Stimulated activated CD4-positive, alpha-beta T cell treated with anti-CD3 and anti-CD28 coated beads, Interleukin-12 subunit alpha, Interleukin-12 subunit beta, amount 100 ng/mL, for 24 hours (primary cell): ENCODE measurements at places on chromosomes 4 and X.

DNA sequence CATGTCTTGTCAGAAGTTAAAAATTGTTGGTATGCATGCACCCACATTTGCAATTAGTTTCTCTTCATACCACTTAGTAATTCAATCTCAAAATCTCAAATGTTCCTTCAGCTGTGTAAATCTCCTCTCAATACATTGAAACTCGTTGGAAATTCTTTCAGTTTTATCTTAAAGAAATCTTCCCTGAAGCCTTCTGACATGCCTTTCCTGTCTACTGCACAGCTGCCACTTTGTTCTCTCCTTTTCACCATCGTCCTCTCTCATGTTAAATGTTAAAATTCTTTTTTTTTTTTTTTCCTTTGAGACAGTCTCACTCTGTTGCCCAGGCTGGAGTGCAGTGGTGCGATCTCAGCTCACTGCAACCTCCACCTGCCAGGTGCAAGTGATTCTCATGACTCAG is 30.9 kb downstream of the MCUB start:
- no peak for DNase-seq

- DNase-seq: no peak
Observed at GRCh38 chr4:60500810-60501209, 699.3 kb upstream of the ADGRL3 start.

DNA sequence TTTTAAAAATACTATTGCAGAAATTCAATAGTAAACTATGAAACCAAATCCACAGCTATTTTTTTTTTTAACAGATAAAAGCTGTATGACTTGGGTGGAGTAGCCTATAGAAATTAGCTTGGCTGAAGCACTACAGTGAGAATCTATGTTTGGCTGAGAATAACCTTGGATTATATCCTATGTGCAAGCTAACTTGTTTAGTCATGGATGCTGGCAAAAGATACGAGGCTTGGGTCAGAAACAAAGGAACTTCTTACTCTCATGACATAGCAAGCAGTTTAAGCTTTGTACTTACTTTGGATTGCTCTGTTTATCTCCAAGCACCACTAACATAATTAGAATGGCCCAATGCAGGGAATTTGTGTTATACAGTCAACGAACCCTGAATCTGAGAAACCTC is 119.2 kb upstream of the GRID2 start:
- DNase-seq: no peak

DNA sequence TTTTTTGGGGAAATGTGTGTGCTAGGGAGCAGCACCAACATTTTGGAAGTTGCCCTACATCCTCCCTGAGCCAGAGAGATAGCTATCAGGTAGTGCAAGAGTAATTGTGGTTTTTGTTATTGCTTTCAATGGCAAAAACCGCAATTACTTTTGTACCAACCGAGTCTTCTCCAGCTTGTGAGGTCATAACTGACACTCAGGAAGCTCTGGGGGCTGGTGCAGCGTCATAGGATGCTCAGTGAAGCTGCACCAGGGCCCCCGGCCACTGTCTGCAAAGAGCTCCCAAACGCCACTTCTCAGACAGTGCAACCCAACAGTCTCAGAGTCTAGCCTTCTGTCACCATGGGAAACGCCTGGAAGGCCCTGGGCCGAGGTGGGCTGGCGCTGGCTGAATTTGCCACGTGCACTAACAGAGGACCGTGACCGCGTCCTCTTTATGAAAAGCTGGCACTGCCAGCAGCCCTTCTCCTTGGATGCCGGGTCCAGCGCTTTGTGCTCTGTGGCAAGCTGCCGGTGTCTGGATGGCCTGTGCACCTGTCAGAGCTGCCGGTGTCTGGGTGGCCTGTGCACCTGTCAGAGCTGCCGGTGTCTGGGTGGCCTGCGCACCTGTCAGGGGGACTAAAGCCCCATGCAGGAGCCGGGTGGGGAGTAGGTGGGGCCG is 19.4 kb downstream of the SH3TC1 start:
- DNase-seq: no peak

DNA sequence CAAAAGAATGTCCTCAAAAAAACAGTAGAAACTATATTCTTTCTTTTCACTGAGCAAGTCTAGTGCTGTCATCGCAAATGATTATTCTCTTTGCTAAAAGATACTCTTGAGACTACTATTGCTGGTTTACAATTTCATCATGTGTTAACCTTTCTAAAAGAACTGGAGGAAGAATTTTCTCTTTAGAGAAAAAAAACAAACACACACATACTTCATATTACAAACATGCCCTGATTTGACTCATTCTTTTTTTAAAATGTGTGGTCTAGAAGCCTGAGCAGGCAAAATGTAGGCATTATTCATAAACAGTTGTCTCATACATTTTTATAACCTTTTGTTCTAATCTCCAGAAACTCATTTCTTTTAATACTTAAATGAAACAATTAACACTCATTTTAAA is 60.6 kb upstream of the FAT4 start:
- DNase-seq: no peak

DNA sequence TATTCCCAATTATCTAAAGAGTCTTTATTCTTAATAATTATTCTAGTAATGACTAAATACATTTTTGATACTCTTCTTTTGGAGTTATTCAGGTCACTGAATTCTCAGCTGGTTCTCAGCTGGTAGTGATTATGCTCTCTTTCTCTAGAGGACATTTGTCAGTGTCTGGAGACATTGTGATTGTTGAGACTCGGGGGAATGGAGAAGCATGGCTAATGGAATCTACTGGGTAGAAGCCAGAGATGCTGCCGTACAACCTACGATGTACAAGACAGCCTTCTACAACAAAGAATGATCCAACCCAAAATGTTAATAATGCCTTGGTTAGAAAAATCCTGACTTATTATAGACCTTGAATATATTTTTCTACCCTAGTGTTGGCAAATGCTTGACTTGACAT is 149.2 kb upstream of the ANKRD50 start:
- no peak for DNase-seq

GRCh38 chr4:184598753-184599491 is 50.3 kb downstream of the CASP3 start:
- no peak for DNase-seq

DNA sequence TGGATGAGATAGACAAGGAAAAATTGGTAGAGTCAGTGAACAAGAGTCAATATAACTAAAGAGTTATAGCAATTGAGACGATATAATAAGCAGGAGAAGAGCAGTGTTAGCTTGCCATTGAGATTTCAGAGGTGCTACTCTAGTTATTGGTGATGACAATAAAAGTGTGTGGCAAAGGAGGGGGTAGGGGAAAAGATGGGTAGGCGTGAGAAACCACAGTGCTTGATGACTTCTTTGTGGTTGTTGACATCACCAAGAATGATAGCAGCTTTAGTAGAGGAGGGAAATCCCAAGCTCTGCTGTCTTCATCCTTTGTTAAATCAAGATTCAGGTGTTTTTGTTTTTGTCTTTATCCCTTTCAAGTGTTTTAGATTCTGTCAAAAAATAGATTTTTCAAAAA is 179.9 kb upstream of the PPP3CA start:
- peak; percentile 39 for DNase-seq

- DNase-seq: peak; percentile 74
Observed at GRCh38 chr4:26028793-26029567, 115.0 kb downstream of the SMIM20 start.

- DNase-seq: no peak
Observed at GRCh38 chr4:83170952-83171399, 56.4 kb upstream of the PLAC8 start.

DNA sequence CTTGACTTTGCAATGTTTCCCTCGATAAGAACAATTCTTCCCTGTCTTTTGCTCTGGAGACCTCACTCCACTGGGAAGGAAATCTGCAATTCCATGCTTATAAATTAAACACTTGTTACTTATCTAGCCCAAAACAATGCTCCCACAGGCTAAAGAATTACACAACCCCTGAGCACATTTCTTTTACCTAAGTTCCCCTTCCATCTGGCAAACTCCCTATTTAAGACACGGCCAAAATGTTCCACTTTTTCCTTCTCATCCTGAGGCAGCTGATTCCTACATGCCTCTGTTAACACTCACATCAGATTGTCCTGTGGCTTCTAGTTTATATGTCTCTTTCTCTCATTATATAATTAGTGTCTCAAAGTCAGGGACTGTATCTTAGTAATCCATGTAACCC is 211.7 kb downstream of the COX18 start:
- DNase-seq: no peak

GRCh38 chr4:113052379-113052951 is 3.0 kb downstream of the ANK2 start:
- no peak for DNase-seq

GRCh38 chr4:100894339-100894870 is 376.6 kb upstream of the EMCN start:
- no peak for DNase-seq

DNA sequence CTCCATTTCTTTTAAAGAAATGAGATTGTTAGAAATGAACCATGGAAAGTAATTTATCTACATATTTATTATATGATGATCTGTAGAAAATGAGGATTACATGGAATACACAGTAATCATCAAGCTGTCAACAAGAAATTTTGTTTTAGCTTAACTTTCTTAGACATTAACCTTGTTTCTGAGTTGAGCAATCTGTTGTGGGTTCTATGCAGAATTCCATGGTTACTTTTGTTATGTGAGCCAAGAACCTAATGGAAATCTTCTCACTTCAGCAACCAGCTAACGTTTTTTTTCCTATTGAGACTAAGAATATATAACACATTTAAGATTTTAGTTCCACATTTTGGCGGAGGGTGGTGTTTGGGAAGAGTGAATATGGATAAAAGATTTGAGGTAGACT is 136.1 kb upstream of the SLC4A4 start:
- no peak for DNase-seq

GRCh38 chr4:129282293-129282692 is 186.3 kb downstream of the C4orf33 start:
- DNase-seq: no peak

DNA sequence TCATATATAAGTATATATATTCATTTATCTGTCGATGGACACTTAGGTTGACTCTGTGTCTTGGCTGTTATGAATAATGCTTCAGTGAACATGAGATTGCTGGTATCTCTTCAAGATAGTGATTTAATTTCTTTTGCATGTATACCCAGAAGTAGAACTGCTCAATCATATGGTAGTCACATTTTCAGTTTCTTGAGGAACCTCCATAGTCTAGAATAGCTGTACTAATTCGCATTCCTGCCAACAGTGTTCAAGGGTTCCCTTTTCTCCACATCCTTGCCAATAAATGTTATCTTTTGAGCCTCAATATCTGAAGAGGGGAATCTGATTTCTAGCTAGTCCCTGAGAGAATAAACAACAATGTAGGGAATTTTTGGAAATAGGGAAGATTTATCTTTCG is 32.4 kb upstream of the CCNG2 start:
- DNase-seq: no peak

DNA sequence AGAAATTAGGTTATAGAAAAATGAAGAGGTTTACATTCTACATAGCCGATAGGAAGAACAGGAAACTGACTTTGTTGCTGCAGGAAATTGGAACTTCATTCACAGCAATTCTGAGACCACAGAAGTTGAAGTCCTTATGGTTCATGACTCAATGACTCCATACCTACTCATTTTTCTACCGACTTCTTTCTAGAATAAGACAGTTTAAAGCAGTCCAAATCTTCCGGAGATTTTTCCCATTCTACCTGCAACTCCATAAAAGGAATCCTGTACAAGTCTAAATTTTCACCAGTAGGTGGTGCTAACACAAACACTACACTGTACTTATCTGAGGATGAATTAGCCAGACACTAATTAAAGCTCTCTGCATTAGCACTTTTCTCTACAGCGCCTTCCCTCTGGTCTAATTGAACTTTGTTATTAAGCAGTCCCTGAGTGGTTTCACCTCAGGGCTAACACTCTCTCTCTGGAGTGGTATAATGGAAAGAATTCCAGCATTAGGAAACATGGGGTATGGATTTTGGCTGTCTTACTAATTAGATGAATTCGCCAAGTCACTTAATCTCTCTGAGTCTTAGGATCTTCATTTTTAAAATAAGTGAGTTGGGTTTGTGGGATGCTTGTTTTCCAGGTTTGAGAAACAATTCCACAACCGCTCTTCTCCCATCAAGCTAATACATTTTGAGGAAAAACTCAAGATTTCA is 167.9 kb downstream of the SMIM20 start:
- no peak for DNase-seq

DNA sequence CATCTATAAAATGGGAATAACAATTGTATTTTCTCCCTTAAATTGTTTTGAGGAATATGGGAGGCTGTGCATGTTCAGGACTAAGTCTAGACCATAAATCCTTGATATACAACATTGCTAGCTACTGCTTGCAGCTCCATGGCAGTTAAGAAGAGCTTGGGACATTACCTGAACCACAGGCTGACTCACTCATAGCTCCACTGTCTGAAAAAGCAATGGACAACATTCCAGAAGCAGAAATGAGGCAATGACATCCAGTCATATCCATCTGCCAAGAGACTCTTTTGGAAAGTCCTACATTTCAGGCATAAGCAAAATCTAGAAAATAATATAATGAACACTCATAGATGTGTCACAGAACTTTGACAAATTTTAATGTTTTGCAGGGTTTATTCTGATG is 167.3 kb upstream of the LEF1 start:
- DNase-seq: no peak

DNA sequence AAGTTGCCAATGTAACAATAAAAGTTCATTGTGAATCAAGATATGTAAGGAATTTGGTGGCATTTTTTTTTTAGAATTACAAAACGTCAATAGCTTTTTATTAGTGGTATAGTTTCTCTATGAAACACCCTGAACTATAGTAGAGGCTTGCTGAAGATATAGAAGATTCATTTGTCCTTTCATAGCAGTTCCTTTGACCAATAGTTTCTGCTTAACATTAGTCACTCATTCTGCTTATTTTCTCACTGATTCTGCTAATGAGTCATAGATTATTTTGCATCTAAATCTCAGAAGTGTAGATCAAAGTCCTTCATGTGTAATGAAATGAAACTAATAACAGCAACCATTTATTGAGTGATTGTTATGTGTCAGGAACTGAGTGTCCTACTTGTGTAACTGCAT is 205.0 kb upstream of the TET2 start:
- no peak for DNase-seq

DNA sequence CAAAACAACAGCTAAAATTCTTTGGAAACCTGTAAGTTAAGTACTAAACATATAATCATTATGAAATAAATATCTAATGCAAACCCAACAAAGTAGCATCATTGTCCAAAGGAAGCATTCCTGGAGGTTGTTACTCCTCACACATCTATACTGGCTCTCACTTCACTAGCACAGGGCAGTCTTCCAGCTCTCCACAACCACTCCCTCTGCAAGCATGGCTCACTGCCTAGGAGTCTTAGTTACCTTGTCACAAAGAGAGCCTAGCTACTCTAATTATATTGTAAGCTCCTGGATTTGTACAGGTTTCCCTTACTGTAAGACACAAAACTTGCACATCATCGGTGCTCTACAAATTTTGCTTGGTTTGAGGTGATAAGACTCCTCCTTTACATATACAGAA is 76.1 kb downstream of the AMMECR1 start:
- no peak for DNase-seq
